ENCODE measurements at places on chromosomes 4 and X.

- no peak for DNase-seq
These were observed 45.4 kb downstream of the FGFRL1 start for GRCh38 chr4:1056671-1057402.

DNA sequence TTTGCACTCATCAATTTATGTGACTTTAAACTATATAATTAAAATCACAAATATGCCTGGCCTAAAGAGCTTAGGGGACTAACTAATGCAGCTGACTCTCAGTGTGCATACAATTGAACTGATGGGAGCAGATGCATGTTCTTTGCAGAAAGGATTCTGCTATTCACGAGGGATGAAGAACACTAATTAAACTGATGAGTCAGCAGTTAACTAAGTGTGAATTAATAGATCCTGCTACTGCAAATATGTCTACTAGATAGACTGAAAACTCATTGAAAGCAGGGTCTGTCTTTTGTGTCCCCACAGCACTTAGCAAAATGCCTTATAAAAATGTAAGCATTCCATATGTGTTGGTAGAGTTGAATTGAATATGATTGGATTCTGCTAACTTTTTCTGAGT, 104.0 kb downstream of the SRPX start:
- DNase-seq = no peak

DNA sequence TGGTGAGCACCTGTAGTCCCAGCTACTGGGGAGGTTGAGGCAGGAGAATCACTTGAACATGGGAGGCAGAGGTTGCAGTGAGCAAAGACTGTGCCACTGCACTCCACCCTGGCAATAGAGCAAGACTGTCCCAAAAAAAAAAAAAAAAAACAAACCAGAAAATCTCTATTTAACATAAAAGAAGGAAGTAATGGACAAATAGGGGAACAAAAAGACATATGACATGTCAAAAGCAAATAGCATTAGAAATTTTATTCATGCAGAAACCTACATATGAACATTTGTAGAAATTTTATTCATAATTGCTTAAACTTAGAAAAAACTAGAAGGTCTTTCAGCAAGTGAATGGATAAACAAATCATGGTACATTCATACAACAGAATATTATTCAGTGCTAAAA, 97.1 kb upstream of the SH3RF1 start:
- no peak for DNase-seq

DNA sequence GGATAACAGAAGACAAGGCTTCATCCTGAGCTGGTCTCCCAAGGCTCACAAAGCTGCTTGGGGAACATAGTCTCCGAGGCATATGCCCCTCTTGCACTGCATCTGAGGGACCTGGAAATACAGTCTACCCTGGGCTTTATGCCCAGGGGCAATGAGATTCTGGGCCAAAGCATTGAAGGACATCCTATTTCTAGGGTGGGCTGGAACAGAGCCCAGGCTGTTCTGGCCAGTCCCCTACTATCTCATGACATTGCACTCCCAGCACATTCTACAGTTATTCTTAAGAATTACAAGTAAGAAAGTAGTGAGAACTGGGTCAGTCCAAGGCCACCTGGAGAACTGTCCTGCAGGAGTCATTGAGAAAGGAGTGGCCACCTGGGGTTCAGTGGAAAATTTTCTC, 107.6 kb downstream of the USP46 start:
- no peak for DNase-seq

DNA sequence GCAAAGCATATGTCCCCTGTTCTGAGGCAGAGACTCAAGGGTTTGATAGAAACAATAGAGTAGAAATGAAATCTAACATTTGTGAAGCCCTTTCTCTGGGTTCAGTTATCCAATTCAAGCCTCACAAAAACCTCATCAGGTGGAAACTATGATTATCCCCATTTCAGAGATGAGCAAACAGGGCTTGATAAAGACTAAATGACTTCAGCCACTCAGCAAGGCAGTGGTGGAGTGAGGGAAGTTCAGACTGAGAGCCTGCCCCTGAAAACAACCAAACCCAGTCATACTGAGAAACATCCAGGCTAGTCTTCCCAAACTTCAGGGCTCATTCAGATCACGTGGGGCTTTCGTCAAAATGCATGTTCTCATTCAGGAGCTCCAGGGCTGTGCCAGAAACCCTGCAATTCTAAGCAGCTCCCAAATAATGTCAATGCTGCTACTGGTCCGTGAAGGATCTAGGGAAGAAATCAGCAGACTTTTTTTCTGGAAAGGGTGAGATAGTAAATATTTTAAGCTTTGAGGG, 109.6 kb upstream of the KIT start:
- DNase-seq = no peak

- no peak for DNase-seq
These were observed 569 bp downstream of the RPS3A start for GRCh38 chr4:151099976-151100417.

GRCh38 chrX:153924149-153924861, 1.8 kb downstream of the ARHGAP4 start:
- no peak for DNase-seq

GRCh38 chr4:14867847-14868246, 134.4 kb upstream of the CPEB2 start:
- no peak for DNase-seq

DNA sequence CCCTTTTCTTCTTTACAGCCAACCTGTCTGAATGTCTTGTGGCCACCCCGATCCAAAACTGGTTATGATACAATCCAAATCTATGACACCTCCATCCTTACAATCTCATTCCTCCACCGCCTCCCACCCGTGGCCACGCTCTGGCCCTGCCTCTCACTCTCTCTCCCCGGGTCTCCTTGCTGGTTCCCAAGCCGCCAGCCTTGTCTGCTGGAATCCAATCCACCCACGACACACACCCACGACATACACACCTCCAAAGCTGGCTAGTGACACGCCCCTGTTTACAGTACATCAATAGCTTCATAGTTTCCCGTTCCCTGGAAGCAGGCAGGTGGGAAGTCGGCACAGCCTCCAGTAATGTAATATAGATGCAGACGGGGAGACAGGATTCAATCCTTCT, 99.0 kb downstream of the WFS1 start:
- no peak for DNase-seq

GRCh38 chrX:47749185-47749967, 87.3 kb upstream of the ZNF81 start:
- no peak for DNase-seq

DNA sequence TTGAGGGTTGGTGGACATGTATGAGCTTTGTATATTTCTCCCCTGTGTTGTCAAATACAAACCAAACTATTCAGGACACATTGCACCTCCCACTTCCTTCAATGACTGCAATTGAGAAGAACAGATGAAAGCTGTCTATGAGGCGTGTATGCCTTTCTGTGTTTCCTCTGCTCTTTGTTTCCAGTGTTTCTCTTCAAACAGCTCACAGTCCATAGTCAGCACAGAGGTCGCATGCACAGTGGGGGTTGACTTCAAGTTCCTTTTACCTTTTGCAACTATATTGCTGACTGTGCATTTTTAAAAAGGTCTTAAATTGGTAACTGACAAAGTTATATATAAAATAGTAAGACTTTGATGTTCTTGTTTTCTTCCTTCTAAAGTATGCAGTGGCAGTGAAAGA, 957.8 kb downstream of the C4orf33 start:
- no peak for DNase-seq

DNA sequence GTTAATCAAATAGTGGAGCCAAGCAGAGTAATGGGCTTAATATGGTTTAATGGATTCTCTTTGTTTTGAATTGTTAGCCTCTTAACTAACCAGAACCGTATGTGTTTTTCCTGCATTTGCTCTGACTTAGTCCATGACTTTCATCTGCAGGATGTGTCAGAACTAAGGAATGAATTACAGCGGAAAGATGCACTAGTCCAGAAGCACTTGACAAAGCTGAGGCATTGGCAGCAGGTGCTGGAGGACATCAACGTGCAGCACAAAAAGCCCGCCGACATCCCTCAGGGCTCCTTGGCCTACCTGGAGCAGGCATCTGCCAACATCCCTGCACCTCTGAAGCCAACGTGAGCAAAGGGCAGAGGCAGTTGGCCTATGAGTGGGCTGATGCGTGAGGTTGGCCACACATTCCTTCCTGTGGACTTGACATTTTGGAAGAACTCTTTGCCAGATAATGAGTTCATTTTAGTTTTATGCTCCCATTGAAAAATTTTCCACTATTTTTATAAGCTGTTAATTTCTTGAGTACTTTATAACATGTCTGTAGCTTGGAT, 9.1 kb downstream of the MED28 start:
- DNase-seq = no peak

- DNase-seq = no peak
These were observed 303.7 kb downstream of the CAMK2D start for GRCh38 chr4:113457886-113458285.

GRCh38 chr4:184899261-184900134, 73.7 kb upstream of the ACSL1 start:
- no peak for DNase-seq

GRCh38 chr4:88418411-88418810, 38.5 kb upstream of the HERC5 start:
- no peak for DNase-seq

GRCh38 chr4:93086356-93086755, 742.2 kb upstream of the ATOH1 start:
- no peak for DNase-seq

GRCh38 chrX:84717343-84717742, 215.1 kb upstream of the HDX start:
- no peak for DNase-seq

GRCh38 chr4:156764145-156764544, 207.5 kb downstream of the PDGFC start:
- DNase-seq = no peak

GRCh38 chr4:110364911-110365520, 110.9 kb upstream of the ENPEP start:
- DNase-seq = no peak
